Stimulated activated CD8-positive, alpha-beta memory T cell treated with anti-CD3 and anti-CD28 coated beads, Interleukin-2, amount 100 ng/mL, for 1 hour (primary cell): ENCODE measurements at places on chromosomes 2 and 18.

GRCh38 chr2:227436436-227437174 is 35.4 kb upstream of the AGFG1 start:
- no peak for DNase-seq

GRCh38 chr18:61694236-61694635 is 198.6 kb downstream of the RNF152 start:
- DNase-seq: no peak

- DNase-seq: no peak
Observed at GRCh38 chr2:16745466-16745865, 79.8 kb upstream of the CYRIA start.

- no peak for DNase-seq
Observed at GRCh38 chr2:199798831-199799580, 52.0 kb downstream of the FTCDNL1 start.

- no peak for DNase-seq
Observed at GRCh38 chr2:174325373-174326160, 9.2 kb upstream of the SP9 start.

DNA sequence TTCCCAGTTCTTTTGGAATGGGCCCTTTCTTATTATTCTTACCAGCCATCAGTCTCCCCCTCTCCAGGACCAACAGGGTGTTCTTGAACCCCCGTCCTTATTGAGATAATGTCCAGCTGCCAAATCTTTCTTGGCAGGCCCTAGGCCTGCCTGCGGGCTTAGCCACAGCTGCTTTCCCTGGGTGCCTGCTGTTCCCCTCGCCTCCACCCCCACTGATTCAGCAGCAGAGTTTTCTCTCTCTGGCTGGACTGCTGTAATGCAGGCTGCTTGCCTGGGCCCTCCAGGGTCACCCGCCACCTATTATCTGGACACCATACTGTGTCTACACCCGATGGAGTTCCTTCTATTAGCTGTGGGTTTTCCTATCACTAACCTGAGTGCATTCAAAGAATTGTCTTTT is 395.4 kb upstream of the ATP5MC3 start:
- DNase-seq: no peak

DNA sequence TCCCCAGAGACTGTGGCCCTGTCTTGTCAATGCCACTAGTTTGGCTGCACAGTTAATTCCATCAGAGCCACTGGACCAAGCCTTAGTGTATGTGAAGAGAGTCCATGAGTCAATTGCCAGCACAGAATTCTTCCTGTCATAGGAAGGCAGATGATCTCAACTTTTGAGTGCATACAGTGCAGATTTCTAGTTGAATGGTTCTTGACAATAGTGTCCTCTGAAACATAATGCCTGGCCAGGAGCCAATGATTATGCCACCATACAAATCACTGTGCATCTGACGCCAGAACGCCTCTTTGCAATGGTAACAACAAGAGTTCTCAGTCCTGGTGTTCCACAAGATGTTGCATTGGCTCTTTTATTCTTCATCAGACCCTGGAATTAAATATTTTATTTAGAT is 7.1 kb downstream of the NEUROD1 start:
- DNase-seq: no peak

GRCh38 chr2:287911-288757 is at the start of gene ALKAL2:
Gene ALKAL2, minus strand, starts transcription at chr2:288091. Its CDS starts 256 bp downstream, at chr2:287835.
- no peak for DNase-seq

- DNase-seq: no peak
Observed at GRCh38 chr18:32049393-32050171, 31.0 kb downstream of the RNF125 start.

DNA sequence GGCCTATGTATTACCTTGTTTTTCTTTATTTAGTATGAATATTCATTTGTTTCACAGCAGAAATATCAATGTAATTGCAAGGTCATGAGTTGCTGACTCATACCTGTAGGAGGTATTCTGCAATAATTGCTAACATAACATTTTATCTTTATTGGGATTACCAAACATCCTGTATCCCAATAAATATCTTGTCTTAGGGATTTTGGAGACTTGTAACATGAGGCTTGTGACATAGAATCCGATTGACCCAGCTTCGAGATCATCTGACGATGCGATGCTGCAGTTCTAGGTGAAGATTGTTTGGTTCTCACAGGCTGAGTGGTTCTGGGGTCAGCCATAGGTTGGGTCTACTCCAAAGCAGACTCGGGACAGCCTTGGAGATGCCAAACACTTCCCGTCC is 133.4 kb upstream of the RND3 start:
- DNase-seq: no peak
